ENCODE measurements at places on chromosomes 4 and X. TPM values are rescaled to one million over a fixed set of nuclear protein-coding genes. Genes with fewer than 3 reads are reported as not detected.

DNA sequence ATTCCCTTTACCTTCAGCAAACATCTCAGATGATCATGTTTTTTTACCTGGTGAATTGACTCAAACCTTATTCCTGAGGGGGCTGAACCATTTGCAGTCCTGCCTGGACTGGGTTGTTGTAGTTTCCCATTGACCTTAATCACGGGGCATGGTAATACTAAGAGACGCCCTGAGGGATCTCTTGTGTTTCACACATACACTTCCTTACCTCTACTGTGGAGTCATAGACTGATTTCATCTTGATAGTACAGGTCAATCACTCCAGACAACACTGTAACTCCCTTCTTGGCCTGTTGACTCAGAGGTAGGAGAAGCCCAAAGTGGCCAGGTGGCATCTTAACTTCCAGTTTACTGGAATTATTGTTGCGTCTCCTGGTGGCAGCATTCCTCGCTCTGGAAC lies 1064.0 kb upstream of the PCDH10 start:
- DNase-seq = no peak

DNA sequence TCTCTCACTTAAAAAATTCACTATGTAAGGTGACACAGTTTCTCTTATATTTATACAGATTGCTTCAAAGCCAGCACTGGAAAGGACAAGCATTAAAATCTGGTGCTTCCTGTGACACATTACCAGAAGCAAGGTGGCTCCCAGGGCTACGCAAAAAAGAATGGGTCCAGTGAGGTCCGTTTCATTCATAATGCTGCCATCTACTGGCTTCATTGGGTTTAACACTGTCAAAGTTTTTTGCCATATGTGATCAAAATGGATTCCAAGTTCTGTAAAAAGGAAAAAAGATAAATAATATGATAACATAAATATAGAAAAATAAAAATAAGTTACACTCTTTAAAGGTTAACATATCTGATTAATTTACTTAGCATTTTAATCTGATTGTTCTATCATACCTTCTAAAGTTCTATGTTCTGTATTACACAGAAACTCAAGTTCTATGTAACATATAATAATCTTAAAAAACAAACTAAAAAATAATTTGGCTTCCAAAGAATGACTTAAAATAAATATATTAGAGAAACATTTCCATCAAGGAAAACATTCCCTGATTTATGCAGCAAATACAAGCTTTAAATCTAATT lies 22.1 kb downstream of the YIPF7 start:
- peak; percentile 12 for DNase-seq

- DNase-seq = no peak
Observed at GRCh38 chrX:8729811-8730210, 2.1 kb downstream of the ANOS1 start.

Gene ERCC6L
- 6.5 TPM for total RNA-seq
